ENCODE measurements at places on chromosomes 7 and 10.
A peak's percentile ranks its signal among the peaks of the same experiment; 100 is the strongest.

DNA sequence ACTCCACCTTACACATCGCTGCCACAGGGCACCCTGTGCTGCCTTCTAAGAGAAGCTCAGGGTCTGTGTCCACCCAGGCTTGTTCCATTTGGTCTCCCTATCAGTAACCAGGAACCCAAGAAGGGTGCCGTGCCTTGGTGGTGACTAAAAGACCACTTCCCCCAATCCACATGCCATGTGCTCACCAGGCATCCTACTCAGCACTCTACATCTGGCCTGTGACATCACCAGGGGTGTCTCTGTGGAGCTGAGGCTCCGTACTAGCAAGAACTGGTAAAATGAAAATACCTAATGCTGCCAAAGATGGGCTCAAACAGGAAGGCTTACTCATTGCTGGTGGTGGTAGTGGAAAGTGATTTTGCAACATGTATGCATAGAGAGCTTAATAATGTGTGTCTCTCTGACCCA is 19.0 kb upstream of the C10orf71 start:
- no peak for DNase-seq

DNA sequence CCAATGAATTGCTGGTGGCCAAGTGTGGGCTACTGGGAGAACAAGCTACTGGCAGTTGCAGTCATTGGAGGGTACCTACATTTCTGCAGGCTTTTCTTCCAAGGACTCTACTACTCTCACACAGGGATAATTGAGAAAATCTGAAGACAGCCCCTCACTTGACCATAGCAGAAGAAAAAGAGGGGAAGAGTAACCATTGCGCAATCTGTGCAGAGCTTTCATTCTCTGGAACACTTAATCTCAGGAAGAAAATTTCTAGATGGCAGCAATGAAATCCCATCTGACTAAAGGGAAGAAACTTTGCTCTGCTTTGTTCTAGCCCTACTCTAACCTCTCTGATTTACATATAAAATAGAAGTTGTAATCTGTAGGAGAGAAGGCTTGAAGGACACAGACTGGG is 1239.6 kb upstream of the SORCS1 start:
- DNase-seq, result no peak

GRCh38 chr10:80500572-80501380 is 36.9 kb upstream of the SH2D4B start:
- no peak for DNase-seq

DNA sequence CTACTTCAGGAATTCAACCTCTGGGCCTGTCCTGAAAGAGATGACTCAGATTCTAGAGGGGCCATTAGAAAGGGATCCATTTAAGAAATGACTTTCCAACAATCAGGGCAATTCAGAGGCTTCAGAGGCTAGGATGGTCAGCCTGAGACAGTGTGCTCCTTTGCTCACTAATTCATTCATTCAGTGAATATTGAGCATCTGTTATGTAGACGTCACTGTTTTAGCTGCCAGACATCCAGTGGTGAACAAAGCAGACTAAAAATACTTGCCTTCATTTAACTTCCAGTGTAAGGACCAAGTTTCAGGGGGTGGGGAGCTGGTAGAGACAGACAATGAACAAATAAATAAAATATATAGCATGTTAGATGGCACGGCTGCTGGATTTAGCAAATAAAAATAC is 1.6 kb downstream of the KIAA1217 start:
- no peak for DNase-seq

DNA sequence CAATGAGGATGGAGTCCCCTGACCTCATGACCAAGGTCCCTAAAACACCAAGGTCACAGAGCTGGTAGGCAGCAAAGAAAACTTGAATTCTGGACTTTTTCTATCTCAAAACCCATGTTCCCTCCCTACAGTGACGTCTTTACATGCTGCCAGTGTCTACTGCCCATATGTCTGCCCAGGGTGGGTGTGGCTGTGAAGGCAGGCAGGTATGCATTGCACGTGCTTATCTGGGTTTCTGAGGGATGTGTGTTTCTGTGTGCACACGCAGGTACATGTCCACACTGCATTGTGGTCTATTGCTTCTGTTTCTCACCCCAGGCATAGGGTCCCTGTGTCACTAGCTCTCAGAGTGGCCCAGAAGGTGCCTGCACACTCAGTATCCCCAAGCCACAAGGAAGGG is 13.5 kb downstream of the ATP6V1F start:
- DNase-seq, result no peak

DNA sequence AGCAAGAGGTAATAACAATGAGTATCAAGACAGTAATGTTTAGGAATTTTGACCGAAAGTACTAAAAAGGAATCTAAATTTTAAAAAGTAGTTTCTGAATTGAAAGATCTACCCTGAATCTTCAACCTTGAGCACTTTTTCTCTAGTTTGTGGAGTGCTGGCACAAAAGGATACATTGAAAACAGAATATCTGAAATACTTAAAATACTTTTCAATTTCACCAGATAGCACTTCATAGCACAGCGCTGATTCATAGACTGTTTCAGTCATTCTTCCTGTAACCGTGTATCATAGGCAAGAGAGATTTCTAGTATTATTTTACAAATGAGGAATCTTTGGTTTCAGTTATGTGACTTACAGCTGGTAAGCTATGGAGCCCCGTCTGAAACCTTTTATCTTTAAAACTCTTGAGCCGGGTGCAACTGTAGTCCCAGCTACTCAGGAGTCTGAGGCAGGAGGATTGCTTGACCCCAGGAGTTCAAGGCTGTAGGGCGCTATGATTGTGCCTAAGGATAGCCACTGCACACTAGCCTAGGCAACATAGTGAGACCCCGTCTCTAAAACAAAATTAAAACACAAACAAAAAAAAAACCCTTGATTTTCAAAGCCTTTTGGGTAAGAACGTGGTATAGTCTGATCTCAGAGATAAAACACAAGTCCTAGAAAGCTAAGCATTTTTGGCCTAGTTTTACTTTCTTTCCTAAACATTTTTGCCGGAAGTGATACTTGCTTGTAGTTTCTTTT is 35.1 kb downstream of the FHIP2A start:
- no peak for DNase-seq

DNA sequence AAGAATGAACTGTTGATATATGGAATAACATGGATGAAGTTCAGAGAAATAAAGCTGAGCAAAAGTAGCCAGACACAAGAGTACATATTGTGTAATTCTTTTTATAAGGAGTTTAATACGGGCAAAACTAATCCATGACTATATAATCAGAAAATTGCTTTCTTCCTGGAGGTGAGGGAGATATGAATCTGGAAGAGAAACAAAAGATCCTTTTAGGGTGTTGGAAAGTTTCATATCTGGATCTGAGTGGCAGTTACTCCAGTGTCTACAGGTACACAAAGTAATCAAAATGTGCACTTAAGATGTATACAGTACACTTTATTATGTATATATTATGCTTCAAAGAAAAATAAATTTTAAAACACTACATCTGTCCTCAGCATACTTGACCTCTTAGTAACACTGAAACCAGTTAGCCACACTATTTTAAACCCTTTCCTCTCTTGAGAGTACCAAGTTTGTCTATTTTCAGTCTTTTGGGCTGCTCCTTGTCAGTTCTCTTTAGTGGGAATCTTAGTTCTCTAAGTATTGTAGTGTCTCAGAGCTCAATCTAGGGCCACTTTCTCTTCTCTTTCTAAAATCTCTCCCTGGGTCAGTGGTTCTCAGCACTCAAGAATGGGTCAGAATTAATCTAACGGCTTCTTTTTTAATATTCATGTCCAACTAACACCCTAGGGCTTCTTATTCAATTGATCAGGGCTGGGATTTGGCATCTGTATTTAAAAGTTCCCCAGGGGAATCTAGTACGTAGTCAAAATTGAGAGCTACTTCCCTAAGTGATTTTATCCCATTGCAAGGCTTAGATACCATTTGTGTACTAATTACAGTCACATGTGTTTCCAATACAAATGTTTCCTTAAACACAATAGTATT is 4.3 kb upstream of the LIPF start:
- DNase-seq, result no peak

GRCh38 chr10:83373671-83374070 is 765.6 kb upstream of the GHITM start:
- DNase-seq, result no peak

GRCh38 chr10:11685787-11686218 is 56.4 kb upstream of the ECHDC3 start:
- peak; percentile 10 for DNase-seq

DNA sequence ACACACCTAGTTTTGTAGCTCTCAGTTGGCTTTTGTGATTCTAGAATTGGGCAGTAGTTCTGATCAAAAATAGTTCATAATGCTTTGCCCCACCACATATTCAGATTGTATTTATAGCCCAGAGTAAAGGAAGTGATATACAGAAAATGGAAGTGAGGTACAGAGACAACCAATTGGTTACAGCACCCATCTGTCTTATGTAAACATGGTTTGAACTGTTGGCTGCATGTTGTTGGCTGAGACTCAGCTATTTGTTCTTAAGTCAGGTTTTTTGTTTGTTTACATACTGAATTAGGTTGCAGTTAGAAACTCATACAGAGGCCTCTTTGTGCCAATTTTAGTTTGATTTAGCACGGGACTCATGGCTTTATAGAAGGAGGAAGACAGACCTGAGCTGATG is 158.9 kb upstream of the GPR26 start:
- no peak for DNase-seq

- no peak for DNase-seq
Measured at GRCh38 chr7:16817536-16817935, 12.7 kb upstream of the AGR2 start.

GRCh38 chr7:66427956-66428355 is 200.7 kb upstream of the KCTD7 start:
- DNase-seq, result no peak
